ENCODE measurements at places on chromosomes 11 and 22.

DNA sequence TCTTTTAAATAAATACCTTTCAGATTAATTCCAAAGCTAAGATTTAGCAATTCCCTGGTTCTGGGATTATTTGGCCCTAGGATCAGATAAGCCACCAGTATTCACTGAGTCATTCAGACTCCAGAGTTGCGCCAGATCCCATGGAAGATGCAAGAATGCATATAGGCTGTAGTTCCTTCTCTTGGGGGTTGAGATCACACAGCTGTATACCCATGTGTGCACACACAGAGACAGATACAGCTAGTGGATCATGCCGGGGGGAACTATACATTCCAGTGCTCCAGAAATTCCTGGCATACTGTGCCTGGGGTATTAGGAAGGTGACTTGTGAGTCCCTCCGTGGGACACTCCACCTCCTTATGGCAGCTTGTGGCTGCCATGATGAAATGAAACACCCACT, 75.4 kb downstream of the ZBTB16 start:
- no peak for DNase-seq

DNA sequence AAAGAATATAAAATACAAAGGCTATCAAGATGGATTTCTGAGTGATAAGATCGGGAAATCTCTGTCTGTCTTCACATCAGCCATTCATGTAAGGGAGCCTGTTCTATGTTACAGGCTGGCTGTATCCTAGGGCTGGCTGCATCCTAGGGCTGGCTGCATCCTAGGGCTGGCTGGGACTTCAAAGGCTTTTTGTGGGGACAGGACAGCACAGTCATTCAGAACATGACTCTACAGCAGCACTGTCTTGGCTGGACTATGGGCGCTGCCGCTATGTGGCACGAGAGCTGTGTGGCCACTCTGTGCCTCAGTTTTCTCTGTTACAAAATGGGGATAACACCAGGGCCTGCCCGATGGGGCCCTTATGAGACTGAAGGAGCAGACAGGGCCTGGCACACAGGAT, 10.2 kb downstream of the ADAMTS8 start:
- no peak for DNase-seq

GRCh38 chr11:46072172-46072964, 48.9 kb downstream of the PHF21A start:
- no peak for DNase-seq

DNA sequence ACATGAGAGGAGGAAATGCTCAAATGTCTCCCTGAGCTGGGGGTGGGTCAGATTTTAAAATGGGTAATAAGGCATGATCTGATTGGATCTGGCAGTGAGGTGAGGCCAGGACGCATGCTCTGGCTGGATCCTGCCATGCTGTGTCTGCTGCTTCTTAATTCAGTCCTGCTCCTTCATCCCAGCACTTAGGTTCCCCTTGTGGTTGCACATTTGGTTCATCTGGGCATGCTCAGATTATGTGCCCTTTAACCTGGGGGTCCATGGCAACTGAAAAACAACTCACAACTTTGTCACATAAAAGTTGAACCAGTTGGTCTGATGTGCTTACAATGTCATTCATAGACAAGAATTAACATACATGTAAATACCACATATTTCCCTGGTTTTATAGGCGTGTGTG, 67.9 kb downstream of the PIWIL4 start:
- no peak for DNase-seq

- DNase-seq, result no peak
Measured at GRCh38 chr22:24361976-24362646, 65.3 kb upstream of the ADORA2A start.

DNA sequence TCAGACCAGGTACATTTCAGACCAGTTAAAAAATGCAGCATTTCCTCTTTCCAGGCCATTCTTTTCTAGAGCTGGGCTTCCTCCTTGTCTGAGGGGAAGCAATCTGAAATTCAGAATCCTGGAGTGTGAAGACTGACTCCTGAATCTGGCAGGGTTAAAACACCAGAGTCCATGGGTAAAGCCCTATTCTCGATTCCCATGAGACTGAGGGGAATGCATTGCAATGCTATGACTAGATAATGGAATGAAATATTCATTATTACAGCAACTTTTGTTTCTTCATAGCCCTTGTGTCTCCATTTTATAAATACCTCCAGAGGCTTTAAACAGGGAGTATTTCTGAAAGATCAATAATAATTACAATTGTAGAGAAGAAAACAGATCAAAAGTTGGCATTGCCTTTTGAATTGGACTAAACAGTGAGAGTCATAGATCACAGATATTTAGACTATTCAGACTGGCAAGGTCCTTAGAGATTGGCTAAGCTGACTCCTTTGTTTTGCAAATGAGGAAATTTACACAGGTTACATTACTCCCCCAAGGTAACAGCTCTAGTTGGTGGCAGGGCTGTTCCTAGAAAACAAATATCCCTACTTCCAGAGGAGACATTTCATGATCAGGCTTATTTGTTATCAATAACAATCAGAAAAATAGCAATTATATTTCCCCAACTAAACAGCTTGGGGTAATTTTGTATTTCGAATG, 632.6 kb upstream of the KIRREL3 start:
- peak; percentile 57 for DNase-seq

- DNase-seq, result no peak
Measured at GRCh38 chr22:35441489-35442100, 41.7 kb downstream of the MCM5 start.

DNA sequence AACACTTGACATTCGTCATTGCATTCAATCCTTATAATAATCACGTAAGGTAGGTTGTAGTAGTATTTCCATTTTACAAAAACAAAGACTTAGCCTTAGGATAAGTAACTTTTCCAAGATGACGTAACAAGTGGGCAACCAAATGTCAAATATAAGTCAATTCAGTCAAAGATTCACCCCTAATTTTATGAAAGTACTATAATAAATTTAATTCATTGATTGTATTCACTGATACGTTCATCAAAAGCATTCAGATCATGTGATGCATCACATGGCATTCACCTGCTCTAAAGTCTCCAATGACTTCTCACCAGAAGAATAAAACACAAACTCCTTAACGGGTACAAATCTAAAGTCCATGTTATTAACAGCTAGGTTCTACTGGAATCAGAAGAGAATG, 2.1 kb downstream of the KIF18A start:
- no peak for DNase-seq

GRCh38 chr11:16612566-16613261, 125.7 kb upstream of the C11orf58 start:
- peak; percentile 38 for DNase-seq

DNA sequence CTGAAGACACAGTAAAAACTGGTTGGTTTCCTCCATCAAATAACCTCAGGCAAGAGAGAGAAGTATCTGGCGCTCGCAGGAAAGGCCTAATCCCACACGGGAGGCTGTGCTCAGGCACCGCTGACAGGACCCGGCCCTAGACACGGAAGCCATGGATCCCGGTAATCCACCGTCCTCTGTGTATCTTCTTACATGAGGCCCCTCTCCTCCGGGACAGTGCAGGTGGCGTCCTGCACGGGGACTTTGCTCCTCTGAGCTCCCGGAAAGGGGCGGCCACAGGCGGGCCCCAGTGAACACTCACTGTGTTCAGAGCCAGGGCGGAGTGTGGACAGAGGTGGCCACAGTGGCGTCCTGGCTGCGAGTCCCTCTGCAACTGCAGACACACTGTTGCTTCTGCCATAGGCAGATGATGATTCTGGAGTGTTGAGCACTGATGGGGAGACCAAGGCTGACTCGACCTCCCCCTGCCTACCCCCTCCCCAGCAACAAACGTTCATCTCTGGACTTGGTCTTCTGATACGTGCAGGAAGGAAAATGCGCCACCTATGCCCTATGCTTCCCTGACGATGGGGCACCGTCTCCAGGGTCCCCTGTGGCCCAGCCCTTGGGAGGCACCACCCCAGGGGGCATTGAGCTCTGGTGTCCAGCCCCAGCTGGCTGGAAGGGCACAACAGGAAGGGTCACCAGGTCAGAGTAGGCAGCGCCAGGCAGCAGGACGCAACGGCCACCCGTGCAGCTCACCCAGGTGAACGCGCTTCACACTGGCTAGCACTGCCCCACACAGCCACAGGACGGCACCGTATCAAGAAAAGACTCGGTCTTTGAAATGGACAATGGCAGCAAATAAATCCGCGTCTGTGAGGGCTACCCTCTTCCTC, 95.7 kb downstream of the TRMU start:
- no peak for DNase-seq

- no peak for DNase-seq
Measured at GRCh38 chr11:3217818-3218482, 663 bp downstream of the MRGPRG start.

DNA sequence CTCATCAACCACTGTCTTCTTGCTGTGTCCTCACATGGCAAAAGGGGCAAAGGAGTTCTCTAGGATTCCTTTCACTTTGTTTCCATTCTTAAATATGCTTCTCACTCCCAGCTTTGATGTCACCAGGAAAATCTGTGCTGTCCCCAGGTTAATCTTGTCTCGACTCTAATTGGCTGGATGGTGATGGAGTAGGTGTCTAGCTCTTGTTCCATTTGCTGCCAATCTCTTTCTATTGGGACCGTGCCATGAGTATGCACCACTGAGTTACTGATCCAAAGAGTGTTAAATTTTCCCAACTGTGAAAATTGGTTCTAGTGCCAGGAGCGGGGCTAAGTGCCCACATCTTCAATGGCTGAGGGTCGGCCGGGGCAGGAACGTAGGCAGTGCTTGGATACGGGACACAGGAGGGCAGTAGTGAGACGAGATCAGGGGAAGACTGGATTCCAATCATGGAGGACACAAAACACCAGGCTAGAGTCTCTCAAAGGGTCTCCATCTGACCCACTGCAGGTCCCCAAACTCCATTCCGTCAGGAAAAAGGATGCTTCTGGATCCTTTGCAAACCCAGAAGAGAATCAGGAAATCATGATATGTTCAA, 47.7 kb upstream of the CSNK2A3 start:
- peak; percentile 75 for DNase-seq

GRCh38 chr11:8810540-8811301, 100.3 kb upstream of the AKIP1 start:
- peak; percentile 89 for DNase-seq

- DNase-seq, result no peak
Measured at GRCh38 chr11:3614742-3615171, 27.0 kb downstream of the ART5 start.

DNA sequence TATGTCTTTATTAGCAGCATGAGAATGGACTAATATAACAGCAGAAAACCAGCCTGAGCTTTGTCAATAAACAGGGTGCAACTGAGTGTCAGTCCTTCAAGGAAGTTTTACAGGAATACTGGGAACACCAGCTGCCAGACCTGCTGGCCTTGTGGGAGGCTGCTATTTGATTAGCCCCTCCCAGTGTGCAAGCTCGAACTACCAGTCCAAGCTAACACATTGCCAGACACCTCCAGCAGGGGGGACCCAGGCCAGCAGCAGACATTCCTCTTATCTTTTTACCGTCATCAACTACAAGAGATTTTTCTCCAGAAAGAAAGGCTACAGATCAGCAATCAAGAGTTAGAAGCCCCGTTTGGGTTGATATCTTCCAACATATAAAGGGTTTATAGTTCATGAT, 942.8 kb upstream of the TENM4 start:
- DNase-seq, result no peak

Measured in GM23338 (cell line).